Large intestine (tissue), 12 donors: ENCODE measurements at places on chromosomes 7 and 10. TPM values are rescaled to one million over a fixed set of nuclear protein-coding genes. Genes with fewer than 3 reads are reported as not detected.

GRCh38 chr7:155298288-155298833 lies 683 bp downstream of the INSIG1 start:
- H3K27ac ChIP-seq, result peak overlapping the region; percentile 74
- no peak for DNase-seq
- peak overlapping the region; percentile 57 for H3K4me3 ChIP-seq

DNA sequence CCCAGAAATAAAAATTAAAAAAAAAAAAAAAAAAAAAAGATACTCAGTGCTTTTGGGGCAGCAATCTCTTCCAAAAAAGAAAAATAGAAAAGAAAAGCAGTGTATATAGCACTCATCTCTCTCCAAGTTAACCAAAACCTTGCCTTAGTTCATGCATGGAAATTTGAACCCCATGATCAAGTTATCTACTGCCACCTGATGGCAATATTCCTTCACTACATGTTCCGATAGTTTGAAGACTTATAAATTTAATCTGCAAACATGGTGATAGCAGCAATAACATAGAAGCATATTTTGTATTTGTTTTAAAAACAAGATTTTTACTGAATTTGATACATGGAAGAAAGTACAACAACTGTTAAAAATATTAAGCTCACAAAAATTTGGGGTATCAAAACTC lies 48.6 kb upstream of the SLIT1 start:
- peaks cover 20% of the 10 kb centered on the region for H3K36me3 ChIP-seq
- no peak overlapping the region for H3K27ac ChIP-seq
- no peaks in the 10 kb centered on the region for H3K27me3 ChIP-seq
- no peak for DNase-seq

DNA sequence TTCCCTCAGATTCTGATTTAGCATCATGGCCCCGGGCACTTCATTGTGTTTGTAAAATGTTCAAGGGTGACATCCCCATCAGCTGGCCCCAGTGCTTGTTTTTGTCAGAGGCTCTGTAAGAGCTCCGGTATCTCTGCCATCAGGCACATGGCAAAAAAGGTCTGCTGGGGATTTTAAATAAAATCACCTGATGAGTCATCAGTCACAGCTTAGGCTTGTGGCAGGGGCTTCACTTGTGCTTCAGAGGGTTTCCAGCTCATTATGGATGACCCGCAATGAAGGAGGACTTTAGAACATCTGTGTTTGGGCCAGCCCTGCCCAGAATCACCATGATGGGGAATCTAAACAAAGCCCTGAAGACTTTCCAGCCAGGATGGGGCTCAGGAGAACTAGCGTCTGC lies 259.9 kb downstream of the ZEB1 start:
- H3K4me3 ChIP-seq, result no peak overlapping the region
- DNase-seq, result no peak

- no peak for DNase-seq
- peak overlapping the region; percentile 44 for H3K4me3 ChIP-seq
- H3K27me3 ChIP-seq, result no peaks in the 10 kb centered on the region
- H3K4me1 ChIP-seq, result peaks cover 16% of the 10 kb centered on the region
- no peaks in the 10 kb centered on the region for H3K36me3 ChIP-seq
- no peak overlapping the region for H3K27ac ChIP-seq
Observed at GRCh38 chr10:103583871-103584215, 90.3 kb downstream of the NEURL1 start.

PGAM1 gene
- polyA plus RNA-seq, result 138 TPM

- peaks cover 10% of the 10 kb centered on the region for H3K4me1 ChIP-seq
- no peak overlapping the region for H3K4me3 ChIP-seq
- H3K27me3 ChIP-seq, result no peaks in the 10 kb centered on the region
Observed at GRCh38 chr10:109205929-109206585, 717.3 kb downstream of the XPNPEP1 start.

DNA sequence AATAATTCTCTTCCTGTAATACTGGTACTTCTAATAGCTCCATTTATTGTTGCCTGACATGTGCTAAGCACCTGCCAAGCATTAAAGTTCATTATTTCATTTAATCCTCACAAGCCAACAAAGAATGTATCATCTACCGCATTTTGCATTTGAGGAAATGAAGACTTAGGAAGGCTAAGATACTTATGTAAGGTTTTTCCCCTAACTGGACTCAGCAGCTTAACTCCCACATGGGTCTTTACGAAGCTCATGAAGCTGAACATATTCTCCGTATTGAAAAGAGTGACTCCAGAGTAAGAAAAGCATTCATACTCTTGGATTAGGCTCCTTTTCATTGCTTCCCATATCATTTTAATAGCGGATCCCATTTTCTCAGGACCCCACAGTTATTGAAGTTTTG lies 155.7 kb upstream of the TMEM72 start:
- no peaks in the 10 kb centered on the region for H3K4me1 ChIP-seq
- no peak overlapping the region for H3K4me3 ChIP-seq
- H3K27ac ChIP-seq, result no peak overlapping the region
- no peak for DNase-seq

- peak overlapping the region; percentile 51 for H3K27ac ChIP-seq
- H3K27me3 ChIP-seq, result no peaks in the 10 kb centered on the region
- H3K4me3 ChIP-seq, result peak overlapping the region; percentile 47
- no peak for DNase-seq
- no peaks in the 10 kb centered on the region for H3K36me3 ChIP-seq
- H3K4me1 ChIP-seq, result no peaks in the 10 kb centered on the region
Observed at GRCh38 chr7:150686030-150686631, 625 bp downstream of the GIMAP2 start.

DNA sequence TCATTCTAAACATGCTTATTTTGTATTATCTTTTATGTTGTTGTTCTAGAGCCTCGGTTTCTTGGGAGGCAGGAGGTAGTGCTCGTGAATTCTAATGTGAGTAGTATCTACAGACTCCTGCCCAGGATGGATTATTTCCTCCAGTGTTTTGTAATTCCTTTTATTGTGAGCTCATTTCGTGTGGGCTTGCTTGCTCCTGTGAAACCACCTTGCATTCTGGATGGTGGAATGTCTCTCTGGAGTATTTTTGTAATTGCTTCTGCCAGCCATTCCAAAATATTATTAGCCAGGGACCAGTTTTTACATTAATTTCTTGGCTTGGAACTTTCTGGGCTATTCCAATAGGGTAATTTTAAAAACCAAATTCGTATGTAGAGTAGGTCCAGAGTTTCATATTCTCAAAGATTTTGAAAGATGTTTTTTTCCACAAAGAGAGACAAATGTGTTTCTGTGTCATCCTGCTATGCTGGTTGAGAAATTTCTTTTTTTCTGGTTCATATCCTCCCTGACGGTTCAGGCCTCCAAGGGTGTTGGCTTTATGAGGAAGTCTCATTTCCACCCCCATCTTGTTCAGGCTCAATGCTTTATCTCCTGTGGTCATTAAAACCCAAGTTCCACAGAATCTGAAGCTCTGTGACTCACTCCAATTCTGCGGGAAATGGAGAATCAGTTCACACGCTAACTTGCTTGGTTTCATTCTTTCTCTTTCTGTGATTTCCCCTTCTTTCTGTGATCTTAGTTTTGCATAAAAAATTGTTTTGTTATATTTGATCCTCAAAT lies 41.7 kb upstream of the CALD1 start:
- no peak overlapping the region for H3K27ac ChIP-seq
- no peak overlapping the region for H3K4me3 ChIP-seq
- H3K36me3 ChIP-seq, result no peaks in the 10 kb centered on the region

GRCh38 chr7:108094933-108095710 lies 35.0 kb downstream of the LAMB4 start:
- H3K4me3 ChIP-seq, result no peak overlapping the region
- peak overlapping the region; percentile 76 for H3K27ac ChIP-seq
- peaks cover 15% of the 10 kb centered on the region for H3K4me1 ChIP-seq
- peak; percentile 68 for DNase-seq

DNA sequence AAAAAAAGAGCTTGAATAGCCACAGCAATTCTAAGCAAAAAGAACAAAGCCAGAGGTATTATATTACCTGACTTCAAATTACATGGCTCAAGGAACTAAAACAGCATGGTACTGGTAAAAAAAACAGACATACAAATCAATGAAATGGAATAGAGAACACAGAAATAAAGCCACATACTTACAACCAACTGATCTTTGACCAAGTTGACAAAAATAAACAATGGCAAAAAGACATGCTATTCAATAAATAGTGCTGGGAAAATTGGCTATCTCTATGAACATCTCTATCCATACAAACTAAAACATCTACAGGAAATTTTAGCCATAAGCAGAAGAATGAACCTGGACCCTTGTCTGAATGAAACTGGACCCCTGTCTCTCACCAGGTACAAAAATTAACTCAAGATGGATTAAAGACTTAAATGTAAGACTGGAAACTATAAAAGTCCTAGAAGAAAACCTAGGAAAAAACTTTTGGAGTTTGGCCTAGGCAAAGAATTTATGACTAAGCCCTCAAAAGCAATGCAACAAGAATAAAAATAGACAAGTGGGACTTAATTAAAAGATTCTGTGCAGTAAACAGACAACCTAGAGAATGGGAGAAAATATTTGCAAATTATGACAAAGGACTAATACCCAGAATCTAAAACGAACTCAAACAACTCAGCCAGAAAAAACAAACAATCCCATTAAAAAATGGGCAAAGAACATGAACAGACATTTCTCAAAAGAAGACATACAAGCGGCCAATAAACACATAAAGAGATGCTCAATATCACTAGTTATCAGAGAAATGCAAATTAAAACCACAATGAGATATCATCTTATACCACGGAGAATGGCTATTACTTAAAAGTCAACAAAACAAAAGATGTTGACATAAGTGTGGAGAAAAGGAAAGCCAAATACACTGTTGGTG lies 72.8 kb upstream of the DDC start:
- no peak overlapping the region for H3K27ac ChIP-seq
- no peak overlapping the region for H3K4me3 ChIP-seq

- H3K27me3 ChIP-seq, result no peaks in the 10 kb centered on the region
- peaks cover 26% of the 10 kb centered on the region for H3K4me1 ChIP-seq
- no peak overlapping the region for H3K4me3 ChIP-seq
- no peaks in the 10 kb centered on the region for H3K36me3 ChIP-seq
Observed at GRCh38 chr10:112784022-112784461, 166.0 kb upstream of the TCF7L2 start.

DNA sequence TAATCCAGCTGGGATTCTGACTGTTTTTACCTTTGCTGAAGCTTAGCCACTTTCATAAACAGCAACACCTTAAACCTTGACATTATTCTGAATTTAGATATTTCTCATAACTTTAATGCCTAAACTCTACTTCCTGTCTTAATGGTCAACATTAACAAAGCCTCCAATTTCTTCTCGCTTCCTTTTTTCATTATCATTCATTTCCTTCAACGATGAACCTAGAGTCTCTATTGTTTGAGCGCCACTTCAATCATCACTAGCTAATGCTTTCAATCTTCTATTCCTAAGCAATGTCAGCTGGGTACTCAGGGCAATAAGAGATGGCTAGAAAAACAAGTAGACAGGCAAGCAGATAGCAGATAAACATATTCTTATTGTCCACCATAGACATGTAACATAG lies 96.6 kb upstream of the TMEM196 start:
- no peak for DNase-seq
- no peaks in the 10 kb centered on the region for H3K27me3 ChIP-seq
- H3K4me3 ChIP-seq, result no peak overlapping the region
- H3K27ac ChIP-seq, result no peak overlapping the region
- no peaks in the 10 kb centered on the region for H3K4me1 ChIP-seq
- no peaks in the 10 kb centered on the region for H3K36me3 ChIP-seq

NPTX2 gene
- 9.2 TPM for polyA plus RNA-seq

RAB19 gene
- polyA plus RNA-seq, result 1.2 TPM

- H3K36me3 ChIP-seq, result no peaks in the 10 kb centered on the region
- H3K27ac ChIP-seq, result no peak overlapping the region
- DNase-seq, result no peak
- H3K4me3 ChIP-seq, result no peak overlapping the region
- no peaks in the 10 kb centered on the region for H3K4me1 ChIP-seq
Observed at GRCh38 chr7:124996778-124997177, 67.2 kb upstream of the POT1 start.

- H3K36me3 ChIP-seq, result no peaks in the 10 kb centered on the region
- H3K4me3 ChIP-seq, result no peak overlapping the region
- H3K27me3 ChIP-seq, result no peaks in the 10 kb centered on the region
- H3K4me1 ChIP-seq, result peaks cover 2% of the 10 kb centered on the region
- no peak for DNase-seq
Observed at GRCh38 chr10:48253970-48254657, 20.4 kb downstream of the FRMPD2 start.

SND1 gene
- 144 TPM for polyA plus RNA-seq

FXYD4 gene
- not detected for polyA plus RNA-seq

- H3K4me3 ChIP-seq, result no peak overlapping the region
- H3K27me3 ChIP-seq, result no peaks in the 10 kb centered on the region
- DNase-seq, result peak; percentile 16
- H3K36me3 ChIP-seq, result no peaks in the 10 kb centered on the region
Observed at GRCh38 chr10:71684356-71685173, 35.0 kb downstream of the C10orf105 start.

NOD1 gene
- 7.5 TPM for polyA plus RNA-seq

GRCh38 chr10:62852961-62853702 lies 37.0 kb upstream of the EGR2 start:
- DNase-seq, result no peak
- no peaks in the 10 kb centered on the region for H3K4me1 ChIP-seq
- no peak overlapping the region for H3K27ac ChIP-seq
- no peaks in the 10 kb centered on the region for H3K27me3 ChIP-seq
- no peaks in the 10 kb centered on the region for H3K36me3 ChIP-seq

DNA sequence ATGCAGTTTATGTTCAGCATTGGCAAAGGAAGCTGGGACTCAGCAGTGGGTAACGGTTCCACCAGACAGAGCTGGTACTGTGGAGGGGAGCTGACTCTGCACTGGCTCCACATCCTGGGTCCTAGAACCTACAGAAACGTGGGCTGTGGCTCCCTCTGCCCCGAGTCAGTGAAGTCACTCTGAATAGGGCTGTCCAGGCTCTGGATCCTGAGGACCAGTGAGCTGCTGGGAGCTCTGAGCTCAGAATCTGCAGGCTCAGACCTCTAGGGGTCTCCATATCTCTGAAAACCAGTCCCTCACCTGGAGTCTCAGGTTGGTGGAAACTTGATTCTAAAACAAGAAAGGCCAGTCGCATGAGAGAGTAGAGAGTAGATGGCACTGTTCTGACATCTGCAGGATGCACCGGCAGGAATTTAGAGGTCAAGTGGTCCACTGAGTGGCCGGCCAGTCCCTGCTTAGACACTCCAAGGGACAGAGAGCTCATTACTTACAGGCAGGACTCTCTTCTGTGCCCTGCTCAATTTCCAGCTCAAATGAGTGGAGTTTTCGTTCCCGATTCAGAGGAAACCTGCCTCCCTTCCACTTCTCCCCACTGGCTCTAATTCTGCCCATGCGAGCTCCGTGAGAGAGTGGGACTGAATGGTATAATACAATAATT lies 18.6 kb downstream of the NPFFR1 start:
- no peaks in the 10 kb centered on the region for H3K27me3 ChIP-seq
- no peaks in the 10 kb centered on the region for H3K4me1 ChIP-seq
- no peaks in the 10 kb centered on the region for H3K36me3 ChIP-seq

DNA sequence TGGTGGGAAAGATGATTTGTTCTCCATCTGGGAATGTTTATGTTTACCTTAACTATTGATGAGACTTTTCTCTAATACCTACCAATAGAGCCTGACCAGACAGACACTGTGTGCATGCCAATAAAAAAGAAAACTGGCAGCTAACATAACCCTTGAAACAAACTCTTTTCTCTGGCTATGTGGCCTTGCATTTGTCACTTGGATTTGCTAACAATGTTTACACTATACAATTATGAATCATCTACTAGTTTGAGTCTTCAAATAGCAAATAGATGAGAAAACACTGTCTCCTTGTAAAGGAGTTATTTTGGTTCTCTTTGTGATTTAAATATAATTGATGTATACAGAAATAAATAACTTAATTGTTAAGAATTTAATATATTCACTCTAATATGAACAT lies 273.1 kb downstream of the SEMA3D start:
- H3K4me3 ChIP-seq, result no peak overlapping the region
- DNase-seq, result no peak
- no peak overlapping the region for H3K27ac ChIP-seq

GRCh38 chr10:5466451-5467206 lies 32.7 kb downstream of the CALML5 start:
- peak overlapping the region; percentile 52 for H3K27ac ChIP-seq
- no peak overlapping the region for H3K4me3 ChIP-seq
- no peaks in the 10 kb centered on the region for H3K27me3 ChIP-seq
- DNase-seq, result peak; percentile 73
- peaks cover 21% of the 10 kb centered on the region for H3K4me1 ChIP-seq
